ENCODE measurements at places on chromosomes 4 and X.

DNA sequence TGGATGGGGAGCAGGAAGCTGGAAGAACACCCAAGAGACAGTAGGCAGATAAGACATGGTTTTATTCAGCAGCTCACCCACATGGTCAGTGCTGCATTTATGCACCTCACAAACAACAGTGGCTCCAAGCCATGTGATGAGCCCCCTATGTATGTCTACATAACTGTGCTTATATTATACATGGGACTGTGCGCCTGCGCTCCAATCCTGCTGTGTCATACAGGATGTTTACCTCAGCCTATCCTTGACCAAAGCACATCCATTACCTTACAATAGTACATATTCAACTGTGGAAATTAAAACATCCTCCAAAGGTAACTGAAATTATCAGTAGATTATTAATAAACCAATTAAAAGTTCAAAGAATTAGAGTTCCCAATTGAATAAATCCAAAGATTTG, 44.1 kb upstream of the SGMS2 start:
- no peak for DNase-seq

DNA sequence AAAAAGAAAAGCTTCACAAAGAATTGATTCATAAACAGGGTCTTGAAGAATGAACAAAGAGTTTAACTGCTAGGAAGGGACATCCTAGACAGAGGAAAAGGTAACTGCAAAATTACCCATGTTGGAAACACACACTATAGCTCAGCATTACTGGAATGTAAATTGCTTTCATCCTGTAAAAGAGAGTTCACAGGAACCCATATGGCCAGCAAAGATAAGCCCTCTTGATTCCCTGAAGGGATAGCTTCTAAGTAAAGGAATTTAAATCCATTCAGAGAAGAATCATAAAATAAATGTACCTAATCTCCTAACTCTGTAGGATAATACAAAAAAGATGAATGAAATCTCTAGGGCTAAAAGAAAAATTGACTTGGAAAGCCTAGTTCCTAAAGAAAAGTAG, 107.1 kb upstream of the INTU start:
- DNase-seq = no peak

DNA sequence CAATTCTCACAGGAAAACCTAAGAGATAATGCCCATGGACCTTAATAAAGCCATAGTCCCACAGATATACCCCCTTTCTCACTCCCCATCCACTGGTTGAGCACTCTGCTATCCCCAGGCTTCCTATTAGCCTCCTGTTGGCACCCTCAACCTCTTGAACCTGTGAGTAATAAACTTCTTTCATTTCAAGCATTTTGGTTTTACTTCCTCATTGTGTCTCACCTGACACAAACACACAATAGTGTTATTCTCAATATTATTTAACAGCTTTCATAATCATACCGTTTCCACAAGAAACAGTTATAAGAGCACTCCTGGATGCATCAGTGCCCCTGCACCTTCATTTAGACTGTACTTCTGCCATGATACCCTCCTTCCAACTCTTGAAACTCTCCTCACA, 56.8 kb downstream of the TRPC5 start:
- no peak for DNase-seq

DNA sequence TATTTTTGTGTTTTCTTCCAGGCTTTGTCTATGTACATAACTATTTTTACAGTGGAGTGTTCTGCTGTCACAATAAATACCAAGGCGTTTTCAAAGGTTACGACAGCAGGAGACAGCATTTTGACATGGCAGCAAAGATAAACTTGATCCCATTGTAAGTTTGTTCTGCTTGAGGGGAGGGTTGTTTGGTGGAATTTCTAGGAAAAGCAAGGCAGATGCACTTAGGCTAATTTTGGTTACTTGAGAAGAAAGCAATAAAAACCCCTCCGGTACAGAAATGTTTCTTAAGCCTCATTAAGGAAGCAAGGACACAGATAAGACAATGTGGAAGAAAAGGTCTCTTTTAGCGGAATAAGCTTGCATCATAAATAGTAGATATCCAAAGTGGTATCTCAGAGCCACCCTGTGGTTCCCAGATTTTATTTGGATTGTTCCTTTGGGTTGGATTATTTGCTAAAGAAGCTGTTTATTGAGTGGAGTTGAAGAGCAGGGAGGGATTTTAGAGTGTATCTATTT, 54.3 kb downstream of the CLCN5 start:
- no peak for DNase-seq

- no peak for DNase-seq
These were observed 87.8 kb upstream of the BMP2K start for GRCh38 chr4:78688366-78688765.

- DNase-seq = no peak
These were observed 1517.6 kb downstream of the STIM2 start for GRCh38 chr4:28378109-28378830.

Measured in breast epithelium (tissue), 4 donors.